Urinary bladder (tissue), 4 donors: ENCODE measurements at places on chromosomes 1 and 21. TPM values are rescaled to one million over a fixed set of nuclear protein-coding genes. Genes with fewer than 3 reads are reported as not detected.

DNA sequence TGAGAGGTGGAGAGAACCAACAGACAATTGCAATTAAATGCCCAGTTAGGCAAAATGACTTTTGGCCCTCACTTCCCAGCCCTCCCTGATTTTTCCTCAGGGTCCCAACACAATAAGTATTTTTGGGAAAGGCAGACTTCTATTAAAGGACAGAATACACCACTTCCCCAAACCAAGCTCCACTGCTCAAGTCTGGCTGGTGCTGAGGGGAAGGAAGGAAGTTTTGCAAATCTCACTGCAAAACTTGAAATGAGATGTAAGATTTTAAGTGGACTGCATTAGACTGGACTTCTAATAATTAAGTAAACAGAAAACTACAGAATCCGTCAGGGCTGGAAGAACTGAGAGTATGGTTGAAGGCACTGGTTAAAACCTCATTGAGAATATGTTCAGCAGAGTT lies 32.2 kb upstream of the CD1D start:
- no peak for DNase-seq

- no peak for DNase-seq
Observed at GRCh38 chr1:221381910-221382623, 359.8 kb downstream of the DUSP10 start.

Gene TMEM59
- polyA plus RNA-seq, result 398 TPM

Gene ACBD3
- polyA plus RNA-seq, result 18.9 TPM

Gene TNFSF18
- not detected for polyA plus RNA-seq

- no peak for DNase-seq
Observed at GRCh38 chr1:32886828-32887414, 630 bp downstream of the HPCA start.

GRCh38 chr1:223765719-223766340 lies 53.5 kb downstream of the CAPN2 start:
- DNase-seq, result no peak

DNA sequence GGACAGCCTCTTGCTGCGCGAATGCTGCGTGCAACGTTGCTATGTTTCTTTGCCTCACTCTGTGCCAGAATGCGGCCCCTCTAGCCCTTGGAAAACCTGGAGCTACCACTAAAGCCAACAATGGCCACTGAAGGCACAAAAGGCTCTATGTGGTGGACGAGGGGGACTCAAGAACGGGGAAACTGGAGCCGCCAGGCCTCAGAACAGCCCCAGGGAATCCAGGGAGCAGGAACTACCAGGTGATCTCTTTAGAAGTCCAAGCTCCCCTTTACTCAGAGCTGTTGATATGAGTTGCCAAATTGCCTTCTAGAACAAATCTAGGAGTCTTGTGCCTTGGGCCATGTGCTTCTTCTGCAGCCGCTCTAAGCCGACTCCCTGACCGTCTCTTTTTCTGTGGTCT lies 113.8 kb upstream of the ERRFI1 start:
- no peak for DNase-seq

Gene DNAJC28
- polyA plus RNA-seq, result 1.2 TPM

GRCh38 chr1:220028346-220028895 lies 17.9 kb downstream of the EPRS1 start:
- DNase-seq, result no peak

Gene PDC
- not detected for polyA plus RNA-seq

DNA sequence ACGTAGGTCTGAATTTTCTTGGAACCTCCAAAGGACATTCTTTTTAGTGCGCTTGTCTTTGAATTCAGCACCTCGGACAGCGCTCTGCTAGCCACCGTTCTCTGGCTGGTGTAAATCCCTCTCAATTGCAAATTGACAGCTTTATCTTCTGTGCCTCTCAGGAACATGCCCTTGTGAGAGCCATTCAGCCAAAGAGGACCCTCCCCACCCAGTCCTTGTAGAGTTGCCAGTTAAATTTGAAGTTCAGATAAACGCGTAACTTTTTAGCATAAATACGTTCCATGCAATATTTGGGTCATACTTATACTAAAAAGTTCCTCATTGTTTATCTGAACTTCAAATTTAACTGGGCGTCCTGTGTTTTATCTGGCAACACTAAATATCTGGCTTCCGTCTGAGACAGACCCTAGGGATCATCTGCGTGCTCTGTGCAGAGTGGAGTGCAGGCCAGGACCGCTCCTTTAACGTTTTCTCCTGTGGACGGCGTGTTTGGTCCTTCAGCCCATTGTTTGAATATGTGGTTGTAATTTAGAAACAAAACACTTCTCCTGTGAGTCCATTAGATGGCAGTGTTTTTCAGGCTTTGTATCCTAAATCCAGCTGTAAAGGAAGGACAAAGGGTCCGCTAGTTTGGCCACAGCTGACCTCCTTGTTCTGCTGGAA lies 7.0 kb downstream of the KCNAB2 start:
- DNase-seq, result no peak

DNA sequence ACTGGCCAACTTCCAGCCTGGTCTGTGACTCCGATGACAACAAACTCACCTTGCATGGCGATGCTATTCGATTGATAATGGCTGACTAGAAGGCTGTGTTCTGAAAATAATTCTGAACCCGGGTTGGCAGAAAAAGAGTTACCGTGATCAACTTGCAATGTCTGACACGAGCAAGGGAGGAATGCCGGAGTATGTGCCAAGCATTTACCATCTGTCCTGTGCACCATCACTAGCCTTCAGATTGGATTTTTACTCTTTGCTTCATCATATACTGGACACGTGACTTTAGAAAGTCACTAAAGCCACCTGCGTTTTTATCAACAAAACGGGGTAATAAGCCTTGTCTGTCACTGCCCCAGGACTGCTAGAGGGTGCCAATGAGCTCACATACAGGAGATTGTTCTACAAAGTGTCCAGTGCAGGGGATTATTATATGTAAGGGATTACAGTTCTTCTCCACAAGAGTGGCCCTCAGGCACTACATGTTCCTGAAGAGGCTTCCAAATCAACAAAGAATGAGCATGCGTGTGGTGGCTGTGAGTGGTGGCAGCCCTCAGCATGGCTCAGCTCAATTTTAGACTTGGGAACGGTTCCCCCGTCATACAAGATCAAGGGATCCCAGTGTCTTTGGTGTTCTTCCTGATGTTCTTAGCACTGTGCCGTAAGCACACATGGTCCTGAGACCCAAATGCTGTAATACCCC lies 35.8 kb downstream of the SSBP3 start:
- no peak for DNase-seq

Gene PLEKHN1
- polyA plus RNA-seq, result 4.2 TPM

Gene S100B
- 12.4 TPM for polyA plus RNA-seq

Gene H6PD
- 26.6 TPM for polyA plus RNA-seq

- no peak for DNase-seq
Observed at GRCh38 chr21:29114765-29115500, 15.5 kb upstream of the MAP3K7CL start.

DNA sequence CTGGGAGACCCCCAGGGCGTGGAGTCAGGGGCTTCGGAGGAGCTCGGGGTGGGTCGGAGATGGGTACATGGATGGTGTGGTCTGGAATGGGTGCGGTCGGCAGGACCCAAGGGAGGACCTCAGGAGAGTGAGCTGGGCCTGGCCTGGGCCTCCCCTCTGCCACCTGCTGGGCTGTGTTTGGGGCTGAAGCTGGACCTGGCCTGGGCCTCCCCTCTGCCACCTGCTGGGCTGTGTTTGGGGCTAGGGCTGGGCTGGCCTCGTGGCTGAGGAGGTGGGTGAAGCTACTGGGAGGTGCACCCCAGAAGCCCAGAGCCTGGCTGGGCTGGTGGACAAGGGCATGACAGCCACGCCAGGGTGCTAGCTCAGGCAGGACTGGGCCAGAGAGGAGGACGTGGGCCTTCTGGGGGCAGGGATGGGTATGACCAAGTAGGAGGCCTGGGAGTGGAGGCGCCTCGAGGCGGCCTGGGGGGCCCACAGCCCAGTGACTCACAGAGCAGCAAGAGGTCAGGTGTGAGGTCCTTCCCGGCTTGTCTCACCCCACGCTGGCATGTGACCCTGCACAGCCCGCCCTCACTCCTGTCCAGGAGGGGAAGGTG lies 14.5 kb downstream of the SAMD11 start:
- DNase-seq, result no peak

Gene EXO1
- 0.13 TPM for polyA plus RNA-seq

DNA sequence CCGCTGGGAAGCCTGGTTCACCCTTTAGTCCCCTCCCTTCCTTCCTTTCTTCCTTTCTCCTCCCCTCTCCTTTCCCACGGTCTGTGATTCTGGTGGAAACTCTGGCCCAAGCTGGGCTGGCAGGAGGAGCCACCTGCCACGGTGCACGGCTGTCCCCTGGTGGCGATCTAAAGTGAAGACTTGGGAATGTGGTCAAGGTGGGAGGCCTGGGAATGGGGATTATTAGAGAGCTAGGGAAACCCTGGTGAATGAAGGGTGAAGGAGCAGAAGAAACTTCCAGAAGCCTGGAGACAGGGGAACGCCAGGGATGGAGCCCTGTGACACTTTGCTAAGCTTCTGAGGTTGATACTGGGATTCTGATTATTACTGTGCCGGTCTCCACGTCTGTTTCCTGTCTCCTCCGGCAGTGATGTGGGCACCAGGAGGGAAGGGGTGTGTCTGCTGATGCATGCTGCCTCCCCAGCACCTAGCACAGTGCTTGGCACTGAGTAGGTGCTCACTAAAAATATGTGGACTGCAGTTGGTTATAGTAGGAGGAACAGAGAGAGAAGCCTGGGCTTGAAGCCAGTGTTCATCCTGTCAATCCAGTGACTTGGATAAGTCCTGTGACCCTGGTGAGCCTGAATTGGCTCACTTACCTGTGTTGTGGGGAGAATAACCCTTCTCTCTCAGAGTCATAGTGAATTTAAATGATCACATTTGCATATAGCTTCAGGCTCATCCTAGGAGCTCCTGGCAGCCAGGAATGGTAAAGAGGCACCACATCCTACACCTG lies 71.2 kb upstream of the NBPF3 start:
- peak; percentile 48 for DNase-seq

GRCh38 chr21:27954543-27955165 lies 987.8 kb upstream of the ADAMTS5 start:
- no peak for DNase-seq

DNA sequence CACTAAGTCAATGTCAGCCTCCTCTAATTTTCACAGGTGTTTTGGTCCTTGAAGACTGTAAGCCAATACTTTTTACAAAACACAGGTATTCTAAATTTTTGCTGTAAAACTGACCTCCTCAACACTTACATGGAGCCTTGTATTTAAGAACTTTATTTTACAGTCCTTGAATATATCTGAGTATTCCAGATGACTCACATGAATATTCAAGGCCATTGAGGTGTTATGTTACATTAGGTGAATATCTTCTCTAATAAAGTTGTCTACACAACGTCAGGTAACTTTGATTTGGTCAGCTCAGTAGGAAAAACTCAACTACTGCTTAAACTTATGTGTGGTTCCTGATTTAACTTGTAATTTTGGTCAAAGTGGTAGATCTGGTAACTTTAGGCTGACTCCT lies 254.2 kb downstream of the OLFM3 start:
- no peak for DNase-seq

- no peak for DNase-seq
Observed at GRCh38 chr1:192907545-192908243, 98.9 kb downstream of the RGS2 start.

DNA sequence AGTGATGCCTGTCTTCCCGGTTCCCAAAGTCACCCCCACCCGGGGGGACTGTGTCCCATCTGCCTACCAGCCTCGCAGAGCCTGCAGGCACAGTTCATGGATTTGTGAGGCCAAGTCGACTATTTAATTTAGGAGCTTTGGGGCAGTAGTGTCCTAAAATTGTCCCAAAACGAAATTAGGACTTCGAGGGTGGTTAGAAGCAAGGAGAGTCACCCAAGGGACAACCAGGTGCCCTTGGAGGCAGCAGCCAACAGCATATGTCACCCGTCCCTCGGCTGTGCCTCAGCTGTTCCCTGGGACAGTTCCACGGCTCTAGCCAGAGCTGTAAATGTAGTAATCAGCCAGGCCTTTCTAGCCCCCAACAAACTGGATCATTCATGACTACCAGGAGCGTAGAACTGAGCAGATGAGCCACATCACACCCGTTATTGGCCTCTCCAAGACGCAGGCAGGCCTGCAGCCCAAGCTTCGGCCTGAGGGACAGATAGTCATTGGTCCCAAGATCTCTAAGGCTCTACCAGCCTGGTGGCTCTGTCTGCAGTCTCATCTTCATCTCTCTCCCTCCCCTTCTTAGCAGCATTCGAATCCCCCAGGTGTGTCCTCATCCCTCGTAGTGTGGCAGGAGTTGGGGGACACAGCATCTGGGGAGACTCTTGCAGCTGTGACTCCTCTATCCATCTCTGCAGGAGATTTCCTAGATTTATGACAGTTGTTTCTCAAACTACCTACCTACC lies 2.9 kb downstream of the PAX7 start:
- no peak for DNase-seq
